ENCODE measurements at places on chromosomes 4 and X.

DNA sequence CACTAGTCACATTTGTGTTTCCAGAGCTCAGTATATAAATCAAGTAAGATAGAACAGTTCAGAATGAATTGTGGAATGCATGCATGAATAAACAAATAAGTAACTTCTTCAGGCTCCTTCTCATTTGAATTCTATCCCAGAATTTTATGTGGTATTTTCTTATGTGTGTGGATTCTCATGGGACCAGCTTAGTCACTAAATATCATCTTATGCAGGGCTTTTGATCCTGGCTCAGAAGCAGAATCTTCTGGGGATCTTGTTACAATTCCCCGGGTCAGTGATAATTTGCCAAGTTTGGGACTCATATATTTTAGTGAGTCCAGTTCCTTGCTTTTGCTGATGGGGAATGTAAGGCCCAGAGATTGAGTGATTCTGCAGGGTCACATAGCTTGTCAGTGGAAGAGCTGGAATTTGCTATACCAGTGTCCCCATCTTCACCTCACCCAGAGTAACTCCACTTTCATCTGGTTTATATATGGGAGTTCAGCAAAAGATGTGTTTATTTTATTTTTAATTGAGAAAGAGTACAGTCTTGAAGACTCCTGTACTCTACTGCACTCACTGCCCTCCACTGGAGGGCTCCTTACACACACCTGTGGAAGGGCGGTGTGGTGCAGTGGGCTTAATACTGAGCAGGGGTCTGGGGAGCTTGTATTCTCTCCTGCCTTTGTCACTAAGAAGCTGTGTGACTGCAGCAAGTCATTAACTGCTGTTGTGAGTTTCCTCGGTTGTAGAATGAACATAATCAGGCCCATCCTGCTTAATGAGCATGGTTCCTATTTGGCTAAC lies 198.2 kb upstream of the CXorf66 start:
- no peak for DNase-seq

GRCh38 chr4:128470492-128471053 lies 183.0 kb upstream of the PGRMC2 start:
- DNase-seq, result no peak

GRCh38 chr4:58061967-58062366 lies 951.8 kb upstream of the IGFBP7 start:
- DNase-seq, result no peak

GRCh38 chr4:105474099-105474518 lies 247 bp upstream of the PPA2 start:
- no peak for DNase-seq

DNA sequence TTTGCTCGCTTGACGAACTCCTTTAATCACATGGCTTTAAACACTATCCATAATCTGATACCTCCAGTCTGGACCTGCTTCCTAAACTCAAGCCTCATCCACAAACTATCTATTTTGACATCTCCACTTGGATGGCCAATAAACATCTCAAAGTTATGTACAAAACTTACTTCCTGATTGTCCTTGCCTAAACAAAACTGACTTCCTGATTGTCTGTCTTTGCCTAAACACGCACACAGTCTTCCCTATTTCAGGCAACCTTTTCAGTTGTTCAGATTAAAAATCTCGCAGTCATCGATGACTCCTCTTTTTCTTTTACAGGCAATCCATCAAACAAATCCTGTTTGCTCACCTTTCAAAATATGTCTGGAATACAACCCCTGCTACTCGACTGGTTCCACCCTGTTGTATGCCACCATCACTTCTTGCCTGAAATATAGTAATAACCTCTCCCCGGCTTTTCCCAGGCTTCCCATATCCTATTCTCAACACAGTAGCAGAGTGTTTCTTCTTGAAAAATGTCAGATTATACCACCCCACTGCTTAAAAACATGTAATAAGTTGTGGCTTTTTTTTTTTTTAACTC lies 39.0 kb downstream of the ATOH1 start:
- no peak for DNase-seq

GRCh38 chr4:20017777-20018115 lies 234.0 kb upstream of the SLIT2 start:
- DNase-seq, result no peak

DNA sequence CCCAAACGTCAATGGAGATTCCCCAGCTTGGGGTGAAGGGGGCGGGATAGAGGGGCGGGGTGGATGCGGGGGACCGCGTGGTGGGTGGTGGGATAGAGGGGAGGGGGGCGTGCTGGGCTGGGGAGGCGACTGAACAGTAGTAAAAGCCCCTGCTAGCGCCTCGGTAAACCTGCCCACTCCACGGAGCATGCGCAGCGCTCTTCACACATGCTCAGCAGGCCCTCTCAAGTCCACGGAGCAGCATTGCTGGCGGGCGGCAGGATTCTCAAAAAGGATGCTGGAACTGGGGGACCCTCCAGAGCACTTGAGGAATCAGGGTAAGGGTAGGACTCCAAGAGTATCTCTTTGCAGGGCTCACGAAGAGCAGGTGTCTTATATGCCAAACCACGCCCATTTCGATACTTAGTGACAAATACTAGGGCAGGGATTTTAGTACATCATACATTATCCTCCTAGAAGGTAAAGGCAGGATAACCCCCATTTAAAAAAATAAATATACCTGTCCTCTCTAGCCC lies 378 bp upstream of the RPS6KA6 start:
- DNase-seq, result no peak

- no peak for DNase-seq
Measured at GRCh38 chrX:40171513-40172400, 74.0 kb upstream of the BCOR start.

DNA sequence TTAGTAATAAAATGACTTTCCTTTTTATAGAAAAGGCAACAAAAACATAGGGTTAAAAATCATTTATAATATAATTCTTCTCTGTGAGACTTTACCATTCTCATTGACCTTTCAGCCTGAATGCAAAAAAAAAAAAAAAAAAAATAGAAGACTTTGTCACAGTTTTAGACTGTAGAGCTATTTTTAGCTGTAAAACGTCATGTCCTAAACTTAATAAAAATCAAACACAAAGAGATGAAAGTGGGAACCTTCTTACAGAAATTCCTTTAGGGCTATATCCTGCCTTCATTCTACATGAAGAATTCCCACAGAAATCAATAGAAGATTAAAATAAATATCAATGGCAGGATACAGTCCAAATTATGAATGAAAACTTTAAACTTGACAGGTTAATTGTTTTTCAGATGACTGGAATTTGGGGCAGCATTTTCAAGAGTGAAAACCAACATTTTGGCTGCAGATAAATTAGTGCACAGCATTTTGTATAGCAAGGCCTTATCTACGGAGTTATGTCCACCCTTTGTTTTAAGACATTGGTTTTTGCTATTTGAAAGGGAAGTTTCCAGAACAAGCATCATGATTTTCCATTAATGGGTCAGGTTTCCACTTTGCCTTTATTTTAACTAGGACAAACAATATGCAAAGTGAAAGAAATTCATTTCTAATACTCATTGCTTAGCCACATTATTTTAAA lies 219.5 kb downstream of the SPCS3 start:
- DNase-seq, result no peak

GRCh38 chr4:100288811-100289529 lies 98.7 kb upstream of the DDIT4L start:
- no peak for DNase-seq

- DNase-seq, result no peak
Measured at GRCh38 chr4:82599336-82599735, 37.5 kb upstream of the TMEM150C start.

GRCh38 chr4:156825074-156825473 lies 146.5 kb downstream of the PDGFC start:
- no peak for DNase-seq

DNA sequence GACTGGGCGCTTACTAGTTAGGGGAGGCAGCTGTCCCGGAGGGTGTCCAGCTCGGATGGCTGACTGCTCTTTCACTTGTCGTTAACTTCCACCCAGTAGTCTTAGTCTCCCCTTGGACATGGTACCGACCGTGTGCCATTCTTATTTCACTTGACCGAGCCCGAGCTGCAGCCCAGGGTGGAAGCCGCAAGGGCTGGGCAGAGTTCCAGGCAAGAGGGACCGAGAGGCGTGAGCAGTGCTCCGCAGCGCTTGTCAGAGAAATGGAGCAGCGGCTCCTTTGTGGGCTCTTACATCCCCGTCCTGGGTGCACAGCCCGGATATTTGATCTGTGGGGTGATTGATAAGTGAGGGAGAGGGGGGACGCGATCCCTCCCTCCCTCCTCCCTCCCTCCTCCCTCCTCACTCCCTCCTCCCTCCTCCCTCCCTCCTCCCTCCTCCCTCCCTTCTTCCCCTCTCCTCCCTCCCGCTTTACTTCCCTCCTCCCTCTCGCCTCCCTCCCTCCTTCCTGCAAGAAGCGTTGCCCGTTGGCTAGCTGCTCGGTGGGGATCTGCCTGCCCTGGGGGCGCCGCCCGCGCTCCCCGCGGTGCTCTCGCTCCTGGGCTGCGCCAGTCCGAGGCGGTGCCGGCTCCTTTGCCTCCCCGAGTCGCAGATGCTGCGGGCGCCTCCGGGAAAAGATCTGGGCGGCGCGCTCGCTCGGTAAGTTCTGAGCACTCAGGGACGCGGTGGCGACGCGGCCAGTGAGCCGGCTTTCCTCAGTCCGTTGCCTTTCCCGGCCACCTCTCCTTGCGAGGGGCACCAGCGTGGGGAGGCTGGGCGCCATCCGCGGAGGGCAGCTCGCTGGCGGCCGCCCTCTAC lies at the start of gene SLITRK2:
SLITRK2 (plus strand) TSS at position 499 of the 855 bp plus-strand sequence. CDS start 4,597 bp downstream, outside the sequence.
- no peak for DNase-seq
